PC-3 (cell line): ENCODE measurements at places on chromosomes 6 and 20.
A peak's percentile ranks its signal among the peaks of the same experiment; 100 is the strongest.

GRCh38 chr6:122790423-122791309 is 1.6 kb downstream of the SMPDL3A start:
- DNase-seq: peak; percentile 19

- DNase-seq: no peak
Measured at GRCh38 chr6:122059918-122060317, 339.5 kb upstream of the HSF2 start.

GRCh38 chr20:56631990-56632327 is 2.9 kb downstream of the TFAP2C start:
- DNase-seq: no peak

DNA sequence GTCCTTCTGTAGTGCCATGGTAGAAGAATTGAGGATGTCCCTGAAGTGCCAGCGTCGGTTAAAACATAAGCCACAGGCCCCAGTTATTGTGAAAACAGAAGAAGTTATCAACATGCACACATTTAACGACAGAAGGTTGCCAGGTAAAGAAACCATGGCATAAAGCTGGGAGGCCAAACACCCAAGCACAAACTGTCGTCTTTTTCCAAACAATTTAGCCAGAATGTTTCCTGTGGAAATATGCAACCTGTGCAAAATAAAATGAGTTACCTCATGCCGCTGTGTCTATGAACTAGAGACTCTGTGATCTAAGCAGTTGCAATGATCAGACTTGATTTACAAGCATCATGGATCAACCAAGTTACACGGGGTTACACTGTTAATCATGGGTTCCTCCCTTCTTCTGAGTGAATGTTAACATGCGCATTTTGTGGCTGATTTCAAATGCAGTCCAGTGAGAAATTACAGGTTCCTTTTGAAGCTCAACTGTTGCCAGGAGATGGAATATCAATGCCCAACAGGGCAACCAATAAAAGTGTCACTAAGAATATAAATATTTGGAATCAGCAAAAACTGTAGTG is 674.9 kb downstream of the GRIK2 start:
- DNase-seq: no peak

DNA sequence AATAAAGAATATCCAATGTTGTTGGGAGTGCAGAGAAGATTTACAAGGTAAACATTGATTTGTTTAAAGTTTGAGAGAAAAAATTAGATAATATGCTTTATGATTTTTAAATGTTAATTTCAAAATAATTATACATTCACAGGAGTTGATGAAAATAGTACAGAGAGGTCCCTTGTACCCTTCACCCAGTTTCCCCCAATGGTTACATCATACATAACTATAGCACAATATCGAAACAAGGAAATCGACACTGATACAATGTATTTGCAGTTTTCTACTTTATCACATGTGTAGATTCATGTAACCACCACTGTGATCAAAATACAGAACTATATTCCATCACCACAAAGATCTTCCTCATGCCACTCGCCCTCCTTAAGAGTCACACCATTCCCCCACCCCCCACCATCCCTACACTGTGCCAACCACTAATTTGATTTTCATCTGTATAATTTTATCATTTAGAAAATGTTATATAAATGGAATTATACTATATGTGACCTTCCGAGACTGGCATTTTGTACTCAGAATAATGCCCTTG is 11.7 kb upstream of the HLA-DRA start:
- no peak for DNase-seq

DNA sequence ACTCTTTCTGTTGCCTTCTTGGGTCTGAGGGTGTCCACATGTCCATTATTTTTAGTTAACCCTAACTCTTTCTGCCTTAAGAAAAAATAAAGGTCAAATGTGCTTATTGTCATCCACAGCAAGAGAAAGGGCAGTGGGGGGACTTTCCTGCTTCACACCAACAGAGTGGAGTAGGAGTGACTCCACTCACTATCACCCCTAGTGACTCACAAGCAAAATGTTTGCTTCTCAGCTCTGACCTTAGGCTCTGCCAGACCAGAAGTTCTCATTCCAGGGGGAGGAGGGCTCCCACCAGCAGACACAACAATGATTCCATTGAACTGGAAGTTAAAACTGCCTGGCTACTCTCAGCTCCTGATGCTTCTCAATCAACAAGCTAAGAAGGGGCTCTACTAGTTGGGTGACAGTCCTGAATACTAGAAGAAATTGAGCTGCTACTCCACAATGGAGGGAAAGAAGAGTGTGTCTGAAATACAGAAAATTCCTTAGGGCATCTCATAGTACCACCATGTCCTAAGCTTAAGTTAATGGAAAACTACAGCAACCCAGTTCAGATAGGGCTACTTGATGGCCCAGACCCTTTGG is 83.9 kb upstream of the AFDN start:
- DNase-seq: peak; percentile 7
